Osteoblast (primary cell): ENCODE measurements at places on chromosomes 1 and 21. TPM values are rescaled to one million over a fixed set of nuclear protein-coding genes. Genes with fewer than 3 reads are reported as not detected.

NBPF3 gene
- total RNA-seq = 12.4 and 24.6 TPM in 2 replicates

GJA5 gene
- total RNA-seq = 0.29 TPM in 1 of 2 replicates, not detected in the other

- DNase-seq = no peak
Measured at GRCh38 chr1:107609808-107610207, 355.2 kb downstream of the VAV3 start.

GRCh38 chr1:55284856-55285255 lies 69.7 kb upstream of the USP24 start:
- peak; percentile 25 for DNase-seq

DNA sequence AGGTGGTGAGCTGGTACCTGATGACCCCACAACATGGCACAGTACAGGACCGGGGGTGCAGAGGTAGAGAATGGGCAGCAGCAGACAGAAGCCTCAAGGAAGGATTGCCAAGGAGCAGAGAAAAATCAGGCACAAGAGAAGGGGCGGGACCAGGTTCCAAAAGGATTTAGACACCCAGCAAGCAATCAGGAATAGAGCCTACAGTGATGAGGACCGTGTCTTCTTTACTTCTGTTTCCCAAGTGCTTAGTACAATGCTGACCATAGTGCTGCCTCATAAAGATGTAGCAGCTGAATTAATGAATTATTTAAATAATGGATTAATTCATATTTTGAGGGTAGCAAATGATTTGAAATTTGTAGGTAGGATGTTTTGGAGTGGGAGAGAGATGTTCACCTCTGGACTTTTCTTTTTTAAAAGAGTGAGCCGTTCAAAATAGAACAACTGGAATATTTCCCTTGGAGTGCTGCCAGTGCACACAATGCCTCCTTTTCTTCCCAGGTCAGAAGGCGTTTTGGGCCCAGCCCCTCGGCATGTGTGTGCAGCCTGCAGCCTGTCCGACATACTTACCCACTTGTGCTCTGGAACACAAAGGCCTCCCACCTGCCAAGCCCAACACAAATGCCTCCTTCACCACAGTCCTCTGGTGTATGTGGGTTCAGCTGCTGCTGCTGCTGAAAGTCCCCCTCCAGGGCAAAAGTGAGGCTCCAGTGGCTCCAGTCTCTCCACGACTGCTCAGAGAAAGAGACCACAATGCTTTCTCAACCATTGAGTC lies 19.6 kb downstream of the KANK4 start:
- DNase-seq = no peak

GRCh38 chr1:24168245-24168644 lies 18.8 kb downstream of the IFNLR1 start:
- no peak for DNase-seq
